ENCODE measurements at places on chromosomes 16 and 17.

DNA sequence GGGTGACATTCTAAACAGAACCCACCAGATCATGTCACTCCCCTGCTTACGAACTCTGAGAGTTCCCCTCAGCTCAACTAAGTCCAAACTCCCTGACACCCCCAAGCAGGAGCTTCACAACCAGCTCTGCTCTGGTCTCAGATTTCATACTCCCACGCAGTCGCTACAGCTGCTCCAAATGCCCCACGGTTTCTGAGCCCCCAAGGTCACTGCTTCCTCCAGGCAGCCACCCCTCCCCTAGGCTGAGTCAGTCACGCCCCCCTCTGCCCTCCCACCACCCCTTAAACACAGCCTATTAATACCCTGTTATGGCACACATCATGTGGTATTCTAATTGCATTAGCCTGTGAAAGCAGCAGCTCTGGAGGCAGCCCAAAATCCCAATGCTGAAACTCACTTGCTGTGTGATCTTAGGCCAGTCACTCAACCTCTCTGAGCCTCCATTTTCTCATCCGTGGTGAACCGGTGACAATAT, 51.5 kb downstream of the GSG1L start:
- no peak for DNase-seq

DNA sequence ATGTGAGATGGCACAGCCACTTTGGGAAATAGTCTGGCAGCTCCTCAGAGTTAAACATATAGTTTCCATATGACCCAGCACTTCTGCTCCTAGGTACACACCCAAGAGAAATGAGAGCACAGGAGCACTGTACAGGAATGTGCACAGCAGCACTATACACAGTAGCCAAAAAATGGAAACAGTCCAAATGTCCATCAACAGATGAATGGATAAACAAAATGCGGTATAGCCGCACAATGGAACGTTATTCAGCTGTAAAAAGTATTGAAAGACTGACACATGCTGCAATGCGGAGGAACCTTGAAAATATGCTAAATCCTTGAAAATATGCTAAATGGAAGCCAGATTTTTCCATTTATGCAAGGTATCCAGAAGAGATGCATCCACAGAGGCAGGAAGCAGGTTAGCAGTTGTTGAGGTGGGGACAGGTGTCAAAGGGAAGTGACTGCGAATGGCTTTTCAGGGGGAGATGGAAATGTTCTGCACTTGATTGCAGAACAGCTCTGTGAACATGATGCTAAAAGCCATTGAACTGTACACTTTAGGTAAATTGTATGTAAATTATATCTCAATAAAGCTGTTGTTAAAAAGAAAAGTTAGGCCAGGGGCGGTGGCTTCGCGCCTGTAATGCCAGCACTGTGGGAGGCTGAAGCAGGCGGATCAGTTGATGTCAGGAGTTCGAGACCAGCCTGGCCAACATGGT, 80.7 kb downstream of the MPRIP start:
- DNase-seq, result no peak

GRCh38 chr17:44438636-44439035, 49.2 kb upstream of the ITGA2B start:
- DNase-seq, result no peak

DNA sequence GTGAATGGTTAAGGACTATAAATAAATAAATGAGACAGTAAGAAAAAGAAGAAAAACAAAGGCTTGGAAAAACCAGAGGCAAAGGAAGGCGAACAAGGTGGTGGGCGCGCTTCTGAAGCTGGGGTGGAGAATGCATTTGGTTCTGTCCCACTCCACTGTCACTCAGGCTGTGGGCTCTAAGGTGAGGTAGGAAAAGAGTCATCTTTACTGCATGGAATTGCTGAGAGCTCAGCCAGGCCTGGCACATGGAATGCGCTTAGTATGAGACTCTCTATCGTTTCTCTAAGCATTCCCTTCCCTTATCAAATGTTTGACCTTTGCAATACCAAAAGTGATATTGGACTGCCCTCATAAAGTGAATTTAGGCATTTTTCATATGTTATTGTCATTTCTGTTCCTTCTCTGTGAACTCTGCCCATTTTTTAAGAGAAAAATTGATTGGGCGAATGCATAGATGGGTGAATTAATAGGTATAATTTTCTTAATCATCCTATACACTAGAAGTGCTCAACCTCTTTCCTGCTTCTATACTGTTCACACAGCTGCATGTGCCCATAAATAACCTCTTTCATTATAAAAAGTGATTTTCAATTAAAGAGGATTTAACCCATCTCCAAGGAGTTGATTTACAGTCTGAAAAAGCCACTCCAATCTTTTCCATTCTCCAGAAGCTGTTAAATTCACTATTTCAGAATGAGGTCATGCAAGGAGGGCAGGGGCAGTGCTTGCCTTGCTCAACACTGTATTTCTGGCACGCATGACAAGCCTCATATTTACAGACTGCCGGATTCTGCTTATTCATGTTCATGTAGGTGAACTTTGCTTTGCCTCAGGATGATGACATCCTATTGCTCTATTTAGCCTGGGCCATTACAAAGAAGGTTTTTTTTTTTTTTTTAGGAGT, 87.7 kb downstream of the MYH10 start:
- DNase-seq, result no peak

GRCh38 chr16:25895380-25895779, 203.6 kb downstream of the HS3ST4 start:
- no peak for DNase-seq

GRCh38 chr17:64219571-64219970, 43.5 kb downstream of the TEX2 start:
- no peak for DNase-seq
